CD4-positive, alpha-beta T cell treated with Interleukin-4 for 1 hour (primary cell): ENCODE measurements at places on chromosomes 1 and 21.

- peak; percentile 32 for DNase-seq
Measured at GRCh38 chr21:46097336-46098293, at the start of gene COL6A2. TSS of gene COL6A2 (plus strand) at chr21:46098112.

DNA sequence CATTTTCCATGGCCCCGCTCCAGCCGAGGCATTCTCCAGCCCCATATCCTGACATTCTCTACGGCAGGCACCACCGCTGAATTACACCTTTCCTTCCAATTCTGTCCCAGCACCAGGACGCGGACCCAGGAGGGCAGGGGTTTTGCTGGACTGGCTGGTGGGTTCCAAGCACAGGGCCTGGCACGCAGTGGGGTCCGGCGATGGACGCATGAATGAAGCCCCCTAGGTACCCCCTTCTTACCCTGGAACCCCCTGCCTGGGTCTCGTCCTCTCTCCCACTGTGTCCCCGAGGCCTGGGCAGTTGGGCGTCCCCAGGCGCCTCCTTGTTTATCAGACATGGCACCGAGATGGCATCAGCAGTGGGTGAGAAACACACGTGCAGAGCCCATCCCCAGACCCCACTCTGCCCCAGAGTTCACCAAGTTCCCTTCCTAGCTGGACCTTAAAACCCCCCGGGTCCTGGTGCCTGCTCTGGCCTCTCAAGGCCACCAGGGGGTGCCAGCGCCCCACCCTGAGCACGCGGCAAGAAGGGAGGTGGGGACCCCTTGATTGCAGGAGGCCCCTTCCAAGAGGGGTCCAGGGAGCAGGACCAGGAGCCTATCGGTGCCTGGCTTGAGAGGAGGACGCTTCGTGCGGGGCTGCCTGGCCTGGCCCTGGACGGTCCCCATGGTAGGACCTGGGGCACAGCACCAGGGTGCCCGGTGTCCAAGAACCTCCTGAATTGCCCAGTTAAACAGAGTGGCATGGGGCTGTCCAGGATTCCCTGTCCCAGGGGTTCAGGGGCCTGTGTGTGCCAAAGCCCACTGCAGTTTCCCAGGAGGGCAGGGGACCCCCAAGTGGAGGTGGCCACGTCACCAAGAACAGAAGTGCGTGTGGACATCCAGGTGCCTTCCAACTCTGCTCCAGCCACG, 46.1 kb downstream of the MEGF6 start:
- peak; percentile 21 for DNase-seq

GRCh38 chr1:15027515-15027986, 126.0 kb upstream of the TMEM51 start:
- DNase-seq, result no peak

DNA sequence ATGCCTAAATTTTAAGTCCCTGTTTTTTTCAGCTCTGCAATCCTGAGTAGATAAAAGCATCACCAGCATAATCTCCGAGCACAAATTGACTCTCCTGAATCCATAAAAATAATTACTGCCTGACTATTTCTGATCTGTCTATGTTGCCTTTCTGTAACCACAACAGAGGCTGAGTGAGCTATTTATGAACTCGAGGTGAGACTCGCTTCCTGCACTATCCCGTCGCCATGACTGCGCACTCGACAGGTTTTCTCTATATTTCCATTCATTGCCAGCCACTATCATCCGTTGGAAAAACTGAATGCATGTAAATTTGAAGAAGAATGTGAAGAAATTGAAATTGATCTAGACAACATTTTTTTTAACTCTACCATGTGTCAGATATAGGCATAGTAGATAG, 897.2 kb downstream of the ADGRL2 start:
- no peak for DNase-seq

DNA sequence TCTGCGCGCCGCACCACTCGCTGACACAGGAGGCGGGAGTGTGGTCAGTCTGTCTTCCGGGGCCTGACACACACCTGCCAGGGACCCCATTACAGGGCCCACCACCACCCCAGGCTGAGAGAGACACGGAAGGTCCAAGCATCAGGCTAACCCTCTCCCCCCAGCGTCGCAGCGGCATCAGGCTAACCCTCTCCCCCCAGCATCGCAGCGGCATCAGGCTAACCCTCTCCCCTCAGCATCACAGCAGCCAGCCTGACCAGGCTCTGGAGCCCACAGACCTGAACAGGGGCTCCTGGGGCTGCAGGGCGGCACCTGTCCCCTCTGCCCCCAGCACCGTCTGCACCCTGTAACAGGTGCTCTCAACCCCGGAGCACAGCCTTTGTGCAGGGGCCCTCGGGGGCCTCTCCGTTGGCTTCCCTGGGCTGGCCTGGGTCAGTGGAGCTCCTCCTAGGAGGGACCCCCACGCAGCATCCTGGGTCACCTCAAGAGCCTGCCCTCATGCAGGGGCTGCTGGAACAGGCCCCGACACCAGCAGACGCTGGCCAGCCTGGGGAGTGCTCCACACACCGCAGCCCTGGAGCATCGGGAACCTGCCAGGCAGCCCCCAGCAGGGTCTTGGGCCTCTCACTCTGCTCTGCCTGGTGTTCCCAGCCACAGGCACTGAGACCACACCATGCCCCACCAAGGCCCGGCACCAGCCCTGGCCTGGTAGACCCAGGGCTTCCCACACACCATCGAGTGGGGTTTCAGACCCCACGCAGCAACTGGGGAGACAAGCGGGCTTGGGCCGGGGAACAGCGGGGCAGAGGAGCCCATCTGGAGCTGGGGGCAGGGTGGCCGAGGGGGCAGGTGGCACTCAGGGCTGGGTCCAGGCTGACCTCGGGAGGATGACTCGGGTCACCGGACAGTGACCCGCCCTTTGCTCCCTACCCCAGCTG, 67.0 kb downstream of the MEGF6 start:
- no peak for DNase-seq

GRCh38 chr21:43781846-43782245, 5.7 kb upstream of the CSTB start:
- DNase-seq, result no peak

DNA sequence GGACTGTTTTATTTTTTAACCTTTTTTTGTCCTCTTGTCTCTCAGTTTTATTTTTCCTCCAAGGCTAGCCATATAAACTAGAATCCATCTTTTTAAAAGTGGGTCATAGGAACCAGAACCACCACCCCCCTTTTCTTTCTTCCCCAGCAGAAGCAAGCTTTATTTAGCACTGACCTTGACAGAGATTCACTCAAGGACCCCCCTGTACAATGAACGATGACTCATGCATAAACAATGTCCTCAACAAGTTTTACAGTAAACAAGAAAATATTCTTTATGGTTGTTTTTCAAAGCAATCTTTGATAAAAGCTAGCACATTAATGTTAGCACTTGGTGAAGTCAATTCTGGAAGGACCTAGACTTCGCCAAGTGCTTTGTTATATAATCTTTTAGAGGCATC, 14.1 kb downstream of the PKN2 start:
- no peak for DNase-seq

- no peak for DNase-seq
Measured at GRCh38 chr1:59409986-59410385, 113.1 kb downstream of the FGGY start.

DNA sequence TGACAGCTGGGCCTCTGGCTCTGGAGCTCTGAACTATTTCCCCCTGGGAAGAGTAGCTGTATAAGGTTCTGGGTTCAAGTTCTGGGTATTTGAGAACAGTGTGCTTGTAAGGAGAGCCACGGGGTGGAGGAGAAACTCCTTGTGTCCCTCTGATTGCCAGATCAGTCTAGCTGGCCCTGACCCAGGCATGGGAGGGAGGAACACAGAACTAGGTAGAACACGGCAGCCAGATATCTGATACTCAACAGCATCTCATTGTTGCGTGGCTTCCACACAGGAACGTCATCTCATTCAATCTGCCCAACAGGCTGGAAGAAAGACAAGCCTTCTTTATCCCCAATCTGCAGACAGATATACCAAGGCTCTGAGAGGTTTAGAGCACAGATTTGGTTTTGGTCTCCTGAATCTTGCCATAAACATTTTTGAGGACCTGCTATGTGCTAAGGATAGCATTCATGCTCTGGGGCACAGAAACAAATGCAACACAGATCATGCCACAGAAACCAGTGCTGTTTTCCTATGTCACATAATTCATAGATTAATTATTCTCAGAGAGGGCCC, 83.8 kb downstream of the PLXNA2 start:
- DNase-seq, result no peak

- DNase-seq, result no peak
Measured at GRCh38 chr1:236315518-236315917, 33.8 kb upstream of the ERO1B start.

DNA sequence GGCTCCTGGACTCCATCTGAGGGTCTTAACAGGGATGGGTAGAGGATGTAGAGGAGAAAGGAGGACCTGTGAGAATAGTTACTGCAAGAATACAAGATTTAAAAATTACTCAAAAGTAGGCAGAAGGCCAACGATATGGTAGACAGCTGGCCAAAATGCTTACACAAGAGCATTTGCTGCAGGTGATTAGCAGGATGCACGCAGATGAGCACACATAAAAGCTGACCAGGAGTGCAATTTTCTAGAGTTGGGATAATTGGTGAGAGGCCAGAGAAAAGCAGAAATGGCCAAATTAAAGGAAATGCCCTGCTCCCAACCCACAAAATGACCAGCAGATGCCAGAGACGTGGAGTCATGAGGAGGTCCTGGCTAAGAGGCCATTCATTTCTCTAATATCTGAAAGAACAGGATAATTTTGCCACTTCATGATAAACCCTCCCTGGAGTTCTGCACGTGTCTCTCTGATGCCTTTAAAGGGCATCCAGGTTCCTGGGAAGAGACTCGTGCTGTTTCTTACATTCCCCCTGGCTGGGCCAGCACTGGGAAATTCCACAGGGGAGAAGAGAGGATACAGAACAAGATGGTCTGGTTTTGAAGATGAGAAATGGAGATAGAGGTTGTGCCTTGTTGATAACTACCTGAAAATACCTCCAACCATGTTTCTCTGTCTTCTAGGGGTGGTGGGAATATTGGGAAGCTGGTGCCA, 62.3 kb upstream of the KCNA3 start:
- DNase-seq, result no peak

DNA sequence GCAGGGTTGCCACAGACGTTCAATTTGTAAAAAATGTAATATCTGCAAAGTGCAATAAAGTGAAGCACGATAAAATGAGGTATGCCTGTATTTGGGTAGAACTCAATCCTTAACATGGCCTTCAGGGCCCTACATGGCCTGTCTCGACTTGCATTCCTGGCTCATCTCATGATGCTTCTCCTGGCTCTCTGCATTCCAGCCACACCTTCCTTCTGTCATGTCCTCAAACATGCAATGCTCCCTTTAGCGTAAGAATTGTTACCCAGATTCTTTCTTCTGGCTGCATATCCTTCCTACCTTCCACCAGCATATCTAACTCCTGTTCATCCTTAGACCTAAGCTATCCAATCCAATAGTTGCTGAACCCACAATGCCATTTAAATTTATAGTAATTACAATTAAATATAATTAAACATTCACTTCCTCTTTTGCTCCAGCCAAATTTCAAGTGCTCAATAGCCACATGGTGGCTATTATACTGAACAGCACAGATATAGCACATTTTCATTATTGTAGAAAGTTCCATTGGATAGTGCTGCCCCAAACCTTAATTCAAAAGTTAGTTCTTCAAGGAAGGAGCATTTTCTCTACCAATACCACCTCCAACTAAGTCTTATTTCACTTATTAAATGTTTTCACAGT, 32.6 kb downstream of the FGGY start:
- no peak for DNase-seq

DNA sequence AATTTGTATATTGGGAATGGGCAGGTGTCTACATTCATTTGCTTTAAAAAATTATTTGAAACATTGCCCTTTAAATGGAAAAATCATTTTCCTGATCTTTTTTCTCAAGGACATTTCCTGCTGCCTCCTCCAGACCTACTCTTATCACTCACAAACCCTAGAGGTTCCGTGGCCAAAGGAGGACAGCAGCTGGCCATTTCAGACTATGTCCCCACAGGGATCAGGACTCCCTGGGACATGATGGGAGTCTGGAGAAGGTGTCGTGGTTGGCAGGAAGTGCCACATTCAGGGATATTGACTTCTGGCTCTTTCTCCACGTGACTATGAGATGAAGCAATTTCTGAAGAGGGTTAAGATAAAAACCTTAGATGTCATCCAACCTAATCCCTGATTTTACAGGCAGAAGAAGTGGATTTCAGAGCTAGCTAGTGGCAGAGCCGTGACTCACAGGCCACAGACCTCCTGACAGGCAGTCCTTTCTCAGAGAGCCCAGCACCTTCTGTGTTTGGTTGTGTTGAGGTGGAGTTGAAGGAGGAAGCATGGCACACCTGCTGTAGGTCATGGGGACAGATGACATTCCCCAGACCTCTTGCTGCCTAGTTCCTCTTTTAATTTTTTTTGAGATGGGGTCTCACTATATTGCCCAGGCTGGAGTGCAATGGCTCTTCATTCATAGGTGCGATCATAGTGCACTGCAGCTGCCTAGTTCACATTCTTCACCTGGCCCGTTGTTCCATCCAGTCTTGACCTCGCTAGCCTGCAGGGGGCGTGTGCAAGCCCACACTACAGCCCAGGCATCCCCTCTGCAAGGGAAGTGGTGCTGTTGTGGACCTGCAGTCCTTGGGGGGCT, 25.5 kb upstream of the IL10 start:
- DNase-seq, result peak; percentile 47

DNA sequence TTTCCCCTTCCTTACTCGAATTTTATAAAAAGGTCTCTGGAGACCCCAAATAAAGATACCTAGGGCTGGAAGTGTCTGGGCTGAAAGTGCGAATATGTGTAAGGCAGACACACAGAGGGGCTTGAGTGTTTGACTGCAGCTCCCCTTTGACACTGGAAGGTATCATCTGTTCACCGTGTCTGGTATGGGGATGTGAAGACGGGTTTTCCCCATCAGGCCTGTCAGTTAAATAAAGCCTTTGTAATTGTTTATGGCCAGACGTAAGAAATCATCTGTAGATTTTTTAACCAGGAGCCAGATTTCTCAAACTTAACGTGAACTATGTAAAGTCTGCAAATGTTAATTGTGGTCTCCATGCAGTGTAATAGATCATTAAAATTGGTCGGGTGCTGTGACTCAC, 1173.4 kb downstream of the AMY1C start:
- DNase-seq, result no peak

DNA sequence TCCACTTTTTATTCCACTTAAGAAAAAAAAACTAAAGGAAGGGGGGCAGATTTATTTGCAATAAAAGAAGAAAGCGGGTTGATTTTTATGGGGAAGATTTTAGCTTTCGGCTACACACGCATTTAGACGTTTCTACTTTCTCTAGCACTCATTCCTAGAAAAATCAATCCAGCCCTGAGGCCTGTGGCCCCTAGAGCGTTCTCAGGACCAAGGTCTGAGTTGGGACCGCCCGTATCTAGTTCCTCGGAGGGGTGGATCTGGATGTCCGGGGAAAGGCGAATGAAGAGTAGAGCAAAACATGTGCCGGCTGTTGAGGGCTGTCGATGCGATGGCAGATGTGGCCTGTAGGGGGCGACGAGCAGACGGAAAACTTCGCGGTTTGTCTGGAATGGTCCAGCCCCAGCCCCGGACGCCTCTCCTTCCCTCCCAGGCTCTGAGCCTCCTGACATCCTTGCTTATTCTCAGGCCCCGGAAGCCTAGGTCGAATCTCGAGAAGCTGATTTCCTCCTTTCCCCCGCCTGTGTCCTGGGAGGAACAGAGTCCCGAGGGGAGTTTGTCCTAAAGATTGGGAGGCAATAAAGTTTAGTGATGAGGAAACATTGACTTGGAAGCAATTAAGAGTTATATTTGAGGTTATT, 5.2 kb downstream of the FOXD3 start:
- no peak for DNase-seq

GRCh38 chr21:42433946-42434551, 30.3 kb downstream of the UBASH3A start:
- no peak for DNase-seq

GRCh38 chr1:41407664-41408252, 46.5 kb downstream of the FOXO6 start:
- no peak for DNase-seq
